Activated CD4-positive, alpha-beta T cell treated with anti-CD3 and anti-CD28 coated beads for 36 hours (primary cell): ENCODE measurements at places on chromosomes 16 and 17. TPM values are rescaled to one million over a fixed set of nuclear protein-coding genes. Genes with fewer than 3 reads are reported as not detected.

DNA sequence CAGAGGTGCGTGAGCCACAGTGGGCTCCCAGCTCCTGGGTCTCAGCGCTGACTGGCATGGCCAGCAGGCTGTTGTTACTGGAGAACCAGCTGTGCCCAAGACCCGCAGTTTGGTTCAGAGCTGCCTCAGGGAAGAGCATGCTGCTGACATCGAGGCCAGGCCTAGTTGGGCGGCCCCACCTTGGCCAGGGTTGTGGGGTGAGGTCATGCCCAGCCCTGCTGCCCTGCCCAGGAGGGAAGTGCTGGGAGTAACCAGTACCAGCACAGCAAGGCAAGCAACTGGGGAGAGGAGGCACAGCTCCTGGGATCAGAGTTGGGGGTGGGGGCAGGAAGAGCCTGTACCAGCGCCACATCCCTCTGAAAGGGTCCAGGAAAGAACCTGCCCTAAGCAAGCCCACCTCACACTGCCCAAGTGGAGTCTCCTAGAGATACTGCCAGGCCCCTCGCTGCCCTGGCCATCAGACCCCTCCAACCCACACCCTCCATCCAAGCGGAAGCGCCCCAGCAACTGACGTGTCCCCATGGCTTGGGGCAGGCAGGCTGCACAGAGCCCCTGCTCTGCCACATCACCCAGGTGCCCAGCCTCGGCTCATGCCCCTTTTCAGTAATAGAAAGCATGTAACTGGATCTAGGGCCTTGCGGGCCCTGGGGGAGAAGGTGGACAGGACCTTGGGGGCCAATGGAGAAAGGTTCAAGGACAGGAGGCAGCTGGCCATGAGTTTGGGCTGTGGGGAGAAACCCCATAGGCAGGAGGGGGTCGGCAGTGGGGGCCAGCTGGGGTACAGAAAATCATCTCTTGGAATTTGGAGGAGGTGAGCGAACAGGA lies 990 bp downstream of the DOK4 start:
- H3K27ac ChIP-seq = peak overlapping the region; percentile 51
- peaks cover 22% of the 10 kb centered on the region for H3K4me1 ChIP-seq
- peak overlapping the region; percentile 75 for H3K4me3 ChIP-seq
- no peaks in the 10 kb centered on the region for H3K36me3 ChIP-seq
- no peak for DNase-seq

DNA sequence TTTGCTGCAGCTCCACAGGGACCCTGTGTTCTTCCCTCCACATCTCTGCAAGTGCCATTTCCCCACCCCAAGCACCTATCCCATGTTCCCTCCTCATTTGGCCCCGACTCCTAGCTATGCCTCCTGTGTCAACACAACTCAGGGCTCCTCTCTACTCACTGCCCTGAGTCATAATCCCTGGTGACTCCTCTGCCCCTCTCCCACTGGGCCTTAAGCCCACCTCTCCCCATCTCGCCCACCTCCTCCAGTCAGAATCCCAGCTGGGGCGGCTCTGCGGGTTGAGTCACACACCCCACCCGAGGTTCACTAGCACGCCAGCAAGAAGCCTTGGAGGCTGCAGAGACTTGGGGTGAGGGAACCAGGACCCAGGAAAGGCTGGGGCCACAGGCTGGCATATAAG lies 346.2 kb downstream of the FOXL1 start:
- no peak for DNase-seq
- no peaks in the 10 kb centered on the region for H3K36me3 ChIP-seq
- no peaks in the 10 kb centered on the region for H3K4me1 ChIP-seq
- H3K27ac ChIP-seq = no peak overlapping the region
- H3K4me3 ChIP-seq = no peak overlapping the region
- peaks cover 42% of the 10 kb centered on the region for H3K27me3 ChIP-seq

DNA sequence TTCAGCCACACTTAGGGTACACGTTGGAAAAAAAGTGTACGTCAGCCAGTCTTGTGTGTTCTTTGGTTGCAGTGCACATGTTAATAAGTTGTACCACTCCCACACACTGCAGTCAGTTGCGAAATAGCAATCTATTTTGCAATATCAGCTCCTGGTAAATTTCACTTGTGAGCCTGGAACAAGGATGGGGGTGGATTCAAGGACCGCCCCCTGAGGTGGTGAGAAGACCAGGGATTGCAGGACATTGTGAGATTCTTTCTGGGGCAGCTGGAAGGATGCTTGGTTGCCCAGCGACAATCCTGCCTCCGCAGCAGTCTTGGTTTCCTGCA lies 78.6 kb upstream of the ZFHX3 start:
- H3K36me3 ChIP-seq = no peaks in the 10 kb centered on the region
- no peaks in the 10 kb centered on the region for H3K27me3 ChIP-seq
- H3K4me3 ChIP-seq = no peak overlapping the region
- H3K4me1 ChIP-seq = peaks cover 10% of the 10 kb centered on the region
- DNase-seq = no peak
- H3K27ac ChIP-seq = no peak overlapping the region

DNA sequence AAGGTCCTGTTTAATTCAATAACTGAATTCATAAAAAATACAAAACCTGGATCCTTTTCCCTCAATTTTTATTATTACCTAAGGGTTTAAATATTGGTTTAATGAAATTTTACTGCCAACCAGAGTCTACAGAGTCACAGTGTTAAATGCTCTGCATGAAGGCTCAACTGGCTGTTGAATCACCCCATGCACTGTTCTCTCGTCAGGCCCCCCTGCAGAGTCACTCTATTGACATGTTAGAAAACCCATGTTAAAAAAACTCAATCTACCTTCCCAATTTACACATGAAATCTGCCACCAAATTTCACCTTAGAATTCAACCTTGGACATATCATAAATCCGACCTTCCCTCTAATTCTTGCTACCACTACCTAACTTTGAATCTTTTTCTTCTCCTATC lies 43.3 kb upstream of the ULK2 start:
- H3K27ac ChIP-seq = no peak overlapping the region
- no peak overlapping the region for H3K4me3 ChIP-seq
- peaks cover 58% of the 10 kb centered on the region for H3K36me3 ChIP-seq
- no peaks in the 10 kb centered on the region for H3K27me3 ChIP-seq
- peaks cover 4% of the 10 kb centered on the region for H3K4me1 ChIP-seq
- no peak for DNase-seq

DNA sequence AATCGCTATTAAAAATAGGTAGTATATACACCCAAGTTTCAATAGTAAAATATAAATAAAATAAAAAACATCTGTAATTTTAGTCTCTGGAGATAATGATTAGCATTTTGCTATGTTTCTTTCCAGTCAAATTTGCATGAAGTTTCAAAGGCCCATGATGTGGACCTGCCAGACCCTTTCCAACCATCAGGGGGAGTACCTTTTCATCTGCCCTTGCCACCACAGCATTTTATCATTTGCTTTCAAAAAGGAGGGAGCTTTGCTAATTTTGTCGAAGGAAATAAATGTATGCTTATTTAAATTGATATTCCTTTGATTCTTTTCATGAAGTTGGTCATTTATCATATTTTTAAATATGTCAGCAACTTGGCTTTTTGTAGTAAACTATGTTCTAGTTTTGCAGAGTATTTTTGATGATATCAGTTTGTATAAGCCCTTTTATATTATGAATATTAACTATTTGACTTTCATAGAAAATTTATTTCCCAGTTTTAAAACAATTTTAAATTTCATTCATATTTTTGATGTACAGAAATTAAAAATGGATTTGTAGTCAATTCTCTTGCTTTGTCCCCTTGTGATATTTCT lies 115.2 kb upstream of the NETO2 start:
- H3K4me1 ChIP-seq = no peaks in the 10 kb centered on the region
- H3K4me3 ChIP-seq = no peak overlapping the region

- H3K4me1 ChIP-seq = peaks cover 24% of the 10 kb centered on the region
- no peak overlapping the region for H3K4me3 ChIP-seq
- H3K36me3 ChIP-seq = no peaks in the 10 kb centered on the region
- no peak overlapping the region for H3K27ac ChIP-seq
- DNase-seq = no peak
- peaks cover 2% of the 10 kb centered on the region for H3K27me3 ChIP-seq
These were observed 191.5 kb upstream of the RPL38 start for GRCh38 chr17:74011966-74012365.

- no peak for DNase-seq
- H3K4me1 ChIP-seq = peaks cover 7% of the 10 kb centered on the region
- no peaks in the 10 kb centered on the region for H3K27me3 ChIP-seq
- H3K27ac ChIP-seq = no peak overlapping the region
These were observed 31.7 kb downstream of the RBBP6 start for GRCh38 chr16:24571096-24571495.

GRCh38 chr16:15548482-15548891 lies 94.5 kb downstream of the MARF1 start:
- peaks cover 27% of the 10 kb centered on the region for H3K4me1 ChIP-seq
- peaks cover 2% of the 10 kb centered on the region for H3K27me3 ChIP-seq
- DNase-seq = no peak
- no peaks in the 10 kb centered on the region for H3K36me3 ChIP-seq
- H3K4me3 ChIP-seq = no peak overlapping the region

CCL5 gene
- 33.1 TPM for total RNA-seq

KRT23 gene
- total RNA-seq = not detected

BAIAP2 gene
- total RNA-seq = 5.0 TPM

GALR2 gene
- total RNA-seq = 6.4 TPM
